Left ventricle myocardium inferior (tissue), 1 donor: ENCODE measurements at places on chromosomes 1 and 21. TPM values are rescaled to one million over a fixed set of nuclear protein-coding genes. Genes with fewer than 3 reads are reported as not detected.

DNA sequence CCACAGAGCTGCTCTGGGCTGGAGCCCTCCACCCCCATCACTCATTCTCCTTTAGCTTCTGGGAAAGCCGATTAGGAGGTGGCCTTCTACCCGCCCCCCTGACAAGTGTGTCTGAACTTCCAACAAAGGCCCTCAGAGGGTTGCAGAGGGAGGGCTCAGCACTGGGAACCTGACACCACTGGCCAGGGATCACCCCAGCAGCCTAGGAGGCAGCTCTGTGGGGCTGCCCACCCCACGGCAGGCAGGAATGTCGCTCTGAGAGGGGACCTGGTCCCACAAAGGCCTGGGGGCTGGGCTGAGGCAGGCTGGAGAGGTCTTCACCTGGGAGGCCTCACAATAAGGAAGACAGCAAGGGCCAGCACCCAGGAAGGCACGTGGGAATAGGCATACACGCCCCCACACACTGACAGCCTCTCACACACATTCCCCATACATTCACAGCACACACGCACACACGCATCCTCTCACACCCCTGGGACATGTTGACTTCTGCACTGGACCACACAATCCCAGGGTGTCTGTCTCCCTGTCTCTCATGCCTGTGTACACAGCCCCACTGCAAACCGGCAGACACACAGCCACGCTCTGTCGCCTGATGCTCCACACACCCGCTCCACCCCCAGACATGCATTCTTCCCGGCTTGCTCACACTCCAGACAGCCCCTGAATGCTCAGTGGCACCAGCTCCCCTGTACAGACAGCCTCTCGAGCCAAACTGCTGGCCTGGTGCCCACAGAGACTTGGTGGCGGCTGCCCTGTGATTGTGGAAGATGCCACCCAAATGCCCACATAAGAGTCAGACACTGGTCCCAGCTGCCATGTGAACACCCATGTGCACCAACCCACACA is 30.7 kb downstream of the DMBX1 start:
- DNase-seq = no peak
- peaks cover 82% of the 10 kb centered on the region for H3K27me3 ChIP-seq
- H3K4me3 ChIP-seq = no peak overlapping the region
- no peaks in the 10 kb centered on the region for H3K36me3 ChIP-seq
- no peak overlapping the region for H3K27ac ChIP-seq

DNA sequence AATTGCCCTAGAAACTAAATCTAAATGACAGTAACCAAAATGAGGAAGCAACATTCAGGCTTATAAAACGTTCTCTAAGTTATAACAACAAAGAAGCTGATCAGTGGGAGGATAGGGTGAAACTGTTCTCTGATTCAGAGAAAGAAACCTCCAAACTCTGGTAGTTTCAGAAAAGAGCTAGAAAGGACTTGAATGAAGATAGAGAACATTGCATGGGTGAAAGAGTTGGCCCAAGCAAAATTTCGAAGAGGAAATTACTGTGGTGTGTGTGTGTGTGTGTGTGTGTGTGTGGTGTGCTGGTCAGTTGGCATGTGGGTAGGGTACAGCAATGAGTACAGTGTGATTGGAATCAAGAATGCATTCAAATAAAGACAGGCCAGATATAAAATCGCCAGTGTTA is 16.5 kb upstream of the SPAG17 start:
- H3K4me3 ChIP-seq = no peak overlapping the region
- no peak for DNase-seq
- H3K27me3 ChIP-seq = peaks cover 6% of the 10 kb centered on the region
- H3K27ac ChIP-seq = no peak overlapping the region

DNA sequence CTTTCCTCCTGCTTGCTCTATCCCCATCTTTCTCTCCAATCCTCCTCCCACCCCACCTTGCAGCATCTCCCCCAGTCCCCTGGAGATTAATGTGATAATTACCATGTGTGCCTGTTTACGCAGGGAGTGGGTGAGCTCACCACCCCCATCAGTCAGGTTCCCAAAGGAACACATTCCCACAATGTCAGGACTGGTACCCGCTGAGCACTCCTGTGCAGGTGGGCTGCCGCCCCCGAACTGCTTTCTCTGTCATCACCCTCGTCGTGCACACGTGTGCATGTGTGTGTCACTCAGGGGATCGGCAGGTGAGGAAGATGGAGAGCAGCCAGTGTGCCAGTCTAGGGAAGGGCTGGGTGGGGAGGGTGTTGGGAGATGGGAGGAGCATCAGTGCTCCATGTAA is 163.4 kb downstream of the CACNA1E start:
- no peaks in the 10 kb centered on the region for H3K4me1 ChIP-seq
- H3K4me3 ChIP-seq = no peak overlapping the region
- no peaks in the 10 kb centered on the region for H3K36me3 ChIP-seq
- DNase-seq = no peak

GRCh38 chr1:169295425-169295824 is 72.2 kb downstream of the NME7 start:
- H3K4me1 ChIP-seq = no peaks in the 10 kb centered on the region
- no peak overlapping the region for H3K4me3 ChIP-seq
- no peaks in the 10 kb centered on the region for H3K27me3 ChIP-seq
- no peak for DNase-seq

Gene MTARC2
- 22.6 TPM for total RNA-seq

Gene SPRR4
- total RNA-seq = not detected
